ENCODE measurements at places on chromosomes 16 and 17. TPM values are rescaled to one million over a fixed set of nuclear protein-coding genes. Genes with fewer than 3 reads are reported as not detected.
A peak's percentile ranks its signal among the peaks of the same experiment; 100 is the strongest.

- DNase-seq = no peak
Observed at GRCh38 chr17:16214190-16215001, 938 bp downstream of the NCOR1 start.

- DNase-seq = peak; percentile 38
Observed at GRCh38 chr17:65629234-65629690, 67.8 kb upstream of the AXIN2 start.

GRCh38 chr16:66008136-66008535 is 358.4 kb upstream of the CDH5 start:
- no peak for DNase-seq

DNA sequence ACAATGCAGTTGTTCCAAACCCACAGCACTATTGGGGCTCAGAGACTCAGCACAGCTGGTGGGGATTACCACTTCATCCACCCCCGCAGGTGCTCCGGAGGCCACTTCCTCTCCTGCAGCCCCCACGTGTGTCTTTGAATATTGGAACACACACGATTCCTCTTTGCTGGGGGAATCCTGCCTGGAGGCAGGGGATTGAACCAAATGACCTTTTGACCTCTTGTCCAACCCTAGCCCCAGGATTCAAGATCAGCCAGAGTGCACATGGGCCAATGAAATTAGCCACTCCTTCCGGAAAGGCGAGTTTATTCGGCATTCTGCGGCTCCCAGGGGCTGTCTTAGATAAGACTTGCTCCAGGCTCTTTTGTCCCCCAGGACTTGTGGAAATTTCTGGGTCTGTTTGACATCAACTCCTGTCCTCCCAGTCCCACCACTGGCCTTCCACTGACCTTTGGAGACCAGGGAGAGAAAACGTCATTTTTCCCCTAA is 350.2 kb downstream of the FOXL1 start:
- no peak for DNase-seq

GRCh38 chr17:17071531-17072360 is 29.5 kb downstream of the MPRIP start:
- no peak for DNase-seq

DNA sequence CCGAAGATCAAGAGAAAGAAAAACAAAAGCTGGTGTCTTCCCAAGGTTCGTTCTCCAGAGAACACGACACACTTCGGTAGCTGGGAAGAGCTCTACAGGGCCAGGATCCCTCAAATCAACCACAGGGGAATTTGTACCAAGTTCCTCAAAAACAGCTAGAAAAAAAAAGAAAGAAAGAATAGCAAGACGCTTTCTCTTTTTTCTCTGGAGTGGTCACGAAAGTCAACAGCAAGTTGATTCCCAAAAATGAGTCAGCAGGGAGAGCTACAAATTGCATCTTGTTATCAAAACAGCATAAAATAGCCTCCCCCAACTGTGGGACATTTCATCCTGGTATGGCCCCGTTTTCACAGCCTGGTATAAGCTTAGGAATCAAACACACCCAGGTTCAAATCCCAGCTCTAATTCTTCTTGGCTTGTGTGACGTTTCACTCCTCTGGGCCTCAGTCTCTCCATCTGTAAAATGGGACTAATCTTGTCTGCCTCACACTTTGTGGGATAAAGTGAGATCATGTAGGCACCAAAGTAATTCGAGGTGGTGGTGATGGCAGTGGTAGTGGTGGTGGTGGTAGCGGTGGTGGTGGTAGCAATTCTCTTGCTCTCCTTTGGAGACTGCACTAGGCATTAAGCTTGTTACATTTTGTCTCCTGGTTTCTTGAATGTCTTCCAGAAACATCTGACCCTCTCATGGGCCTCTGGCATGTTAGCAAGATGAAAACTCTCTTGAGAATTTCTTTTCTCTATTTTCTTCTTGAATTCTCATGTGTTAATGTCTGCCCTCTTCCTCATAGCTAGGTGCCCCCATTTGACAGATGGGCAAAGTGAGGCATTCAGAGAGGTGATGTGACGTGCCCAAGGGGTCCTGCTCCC is 988 bp upstream of the IL21R start:
- DNase-seq = peak; percentile 70

DNA sequence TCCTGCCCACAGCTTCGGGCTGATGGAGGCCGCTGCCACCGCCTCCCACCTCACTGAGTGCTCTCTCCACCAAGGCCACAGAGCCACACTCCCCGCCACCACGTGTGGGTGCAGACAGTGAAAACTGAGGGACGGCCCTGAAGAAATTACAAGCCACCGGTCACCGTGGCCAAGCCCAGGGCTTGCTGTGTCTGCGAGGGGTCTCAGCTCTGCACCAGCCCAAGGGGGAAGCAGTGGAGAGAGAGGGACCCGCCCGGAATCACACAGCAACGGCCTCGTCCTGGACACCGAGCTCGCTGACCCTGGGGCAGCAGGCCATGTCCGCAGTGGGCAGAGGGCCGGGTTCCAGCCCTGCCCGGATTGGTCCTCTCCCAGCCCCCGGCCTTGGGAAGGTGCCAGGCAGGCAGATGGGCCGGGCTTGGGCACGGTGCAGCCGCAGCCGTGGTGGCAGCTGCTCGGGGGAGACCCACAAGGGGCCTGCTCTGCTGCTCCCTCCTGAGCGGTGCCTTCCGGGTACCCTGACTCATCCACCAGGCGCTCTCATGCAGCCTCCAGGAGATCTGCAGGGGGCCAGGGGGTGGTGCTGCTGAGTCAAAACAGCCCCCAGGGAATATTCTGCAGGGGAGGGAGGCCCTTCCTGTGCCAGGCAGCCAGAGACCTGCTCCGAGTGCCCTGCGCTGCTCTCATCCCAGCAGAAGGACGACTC is 52.0 kb downstream of the CBFA2T3 start:
- peak; percentile 62 for DNase-seq

DNA sequence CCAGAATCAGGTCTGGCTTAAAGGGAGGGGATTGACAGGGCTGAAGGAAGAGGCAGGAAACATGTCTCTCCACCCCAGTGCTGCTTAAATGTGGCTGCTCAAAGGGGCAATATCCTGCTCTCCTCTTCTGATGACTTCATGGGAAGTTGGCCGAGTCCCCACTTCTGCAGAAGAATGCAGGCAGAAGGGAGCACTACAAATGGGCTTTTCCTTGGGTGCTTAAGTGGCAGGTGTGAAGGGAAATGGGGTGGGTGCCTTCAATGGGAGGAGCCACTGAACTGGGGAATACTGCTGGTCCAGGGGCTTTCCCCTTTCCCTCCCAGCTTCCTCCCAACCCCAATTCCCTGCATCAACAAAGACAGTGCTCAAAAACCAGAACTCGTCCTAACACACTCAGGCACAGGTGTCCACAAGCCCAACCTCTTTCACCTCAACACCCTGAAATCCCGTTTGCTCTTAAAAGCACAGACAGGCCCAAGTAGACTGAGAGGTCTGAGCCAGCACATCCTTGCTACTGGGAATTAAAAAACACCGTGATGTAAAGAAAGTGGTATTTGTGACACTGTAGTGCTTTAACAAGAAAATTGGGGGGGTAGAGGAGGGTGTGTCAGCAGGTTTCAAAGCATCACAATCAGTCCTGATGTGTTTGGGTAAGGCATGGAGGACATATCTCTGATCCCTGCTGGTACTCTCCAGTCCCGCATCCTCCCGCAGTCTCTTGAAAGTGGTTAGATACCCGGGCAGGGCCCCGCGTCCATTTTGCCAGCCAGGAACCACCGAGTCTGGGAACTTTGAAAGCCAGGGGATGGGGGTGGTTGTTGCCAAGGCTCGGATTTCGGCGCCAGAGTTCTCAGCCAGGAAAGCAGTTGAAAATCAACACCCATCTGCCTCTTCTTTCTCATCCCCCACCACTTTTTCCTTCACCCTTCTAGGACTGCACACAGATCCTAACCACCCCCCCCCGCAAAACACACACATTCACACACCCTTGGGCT is 1.6 kb downstream of the CA10 start:
- no peak for DNase-seq

- DNase-seq = no peak
Observed at GRCh38 chr16:12162151-12162985, 185.8 kb downstream of the SNX29 start.

- no peak for DNase-seq
Observed at GRCh38 chr16:74874123-74874522, 99.5 kb upstream of the FA2H start.

DNA sequence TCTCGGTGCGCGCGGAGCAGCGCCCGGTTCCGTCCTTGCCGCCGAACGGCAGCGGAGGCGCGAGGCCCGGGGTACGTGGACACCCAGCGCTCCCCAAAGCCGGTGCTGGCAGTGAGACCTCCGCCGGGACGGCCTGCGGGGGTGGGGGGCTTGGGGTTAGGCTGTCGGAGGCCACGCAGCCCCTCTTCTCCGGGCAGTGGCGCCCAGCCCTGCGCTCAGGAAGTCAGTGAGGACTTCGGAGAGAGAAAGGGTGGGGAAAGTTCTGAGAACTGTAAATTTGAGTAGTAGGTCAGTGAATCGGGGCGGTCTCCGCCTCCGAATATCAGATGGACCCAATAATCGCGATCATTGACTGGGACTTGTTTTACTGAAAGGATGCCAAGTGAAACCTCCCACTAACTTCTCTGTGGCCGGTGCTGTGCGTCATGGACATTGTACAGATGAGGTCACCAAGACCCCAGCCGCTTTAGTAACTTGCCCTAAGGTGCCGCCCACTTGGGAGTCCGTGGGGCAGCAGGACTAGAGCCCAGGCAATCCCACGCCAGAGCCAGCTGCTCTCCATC is 468 bp downstream of the IL4R start:
- DNase-seq = peak; percentile 93

DNA sequence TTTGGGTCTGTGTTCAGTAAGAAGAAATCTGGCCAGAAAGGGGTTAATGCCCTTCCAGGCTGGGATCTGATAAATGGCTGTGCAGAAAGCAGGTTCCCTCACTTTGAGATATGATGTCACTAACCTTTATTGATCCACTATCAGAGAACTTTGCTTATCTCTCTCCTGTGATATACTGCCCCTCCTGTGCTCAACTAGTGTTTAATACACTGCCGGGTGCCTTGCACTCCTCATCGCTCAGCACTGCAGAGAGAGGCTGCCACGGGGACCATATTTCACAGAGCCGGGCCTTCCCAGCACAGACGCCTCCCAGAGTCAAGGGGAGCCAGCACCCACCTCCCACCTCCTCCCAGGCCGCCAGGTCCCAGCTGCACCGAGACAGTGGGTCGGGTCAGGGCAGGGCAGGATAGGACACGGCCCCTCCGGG is 20.2 kb downstream of the ZFHX3 start:
- no peak for DNase-seq

DNA sequence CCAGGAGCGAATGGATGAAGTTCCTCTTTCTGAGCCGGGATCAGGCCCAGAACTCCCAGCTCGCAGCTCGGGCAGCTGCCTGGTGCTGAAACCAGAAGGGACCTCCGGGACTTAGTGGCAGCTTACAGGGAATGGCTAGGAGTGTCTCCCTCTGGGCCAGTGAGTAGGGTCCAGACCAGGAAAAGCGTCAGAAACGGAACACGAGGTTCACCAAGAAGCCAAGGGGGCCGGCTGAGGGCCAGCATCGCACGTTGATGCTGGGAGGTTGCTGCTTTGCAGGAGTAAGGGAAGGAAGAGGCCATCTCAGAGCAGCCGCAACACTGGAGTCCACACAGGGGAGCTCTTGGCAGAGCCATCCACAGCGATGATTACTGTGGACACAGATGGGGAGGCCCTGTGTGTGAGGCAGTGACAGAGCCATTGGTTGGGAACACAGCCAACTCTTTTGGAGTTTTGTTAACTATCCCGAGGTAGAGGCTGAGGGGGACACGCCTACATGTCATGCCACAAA is 74.0 kb upstream of the CREBBP start:
- no peak for DNase-seq

DNA sequence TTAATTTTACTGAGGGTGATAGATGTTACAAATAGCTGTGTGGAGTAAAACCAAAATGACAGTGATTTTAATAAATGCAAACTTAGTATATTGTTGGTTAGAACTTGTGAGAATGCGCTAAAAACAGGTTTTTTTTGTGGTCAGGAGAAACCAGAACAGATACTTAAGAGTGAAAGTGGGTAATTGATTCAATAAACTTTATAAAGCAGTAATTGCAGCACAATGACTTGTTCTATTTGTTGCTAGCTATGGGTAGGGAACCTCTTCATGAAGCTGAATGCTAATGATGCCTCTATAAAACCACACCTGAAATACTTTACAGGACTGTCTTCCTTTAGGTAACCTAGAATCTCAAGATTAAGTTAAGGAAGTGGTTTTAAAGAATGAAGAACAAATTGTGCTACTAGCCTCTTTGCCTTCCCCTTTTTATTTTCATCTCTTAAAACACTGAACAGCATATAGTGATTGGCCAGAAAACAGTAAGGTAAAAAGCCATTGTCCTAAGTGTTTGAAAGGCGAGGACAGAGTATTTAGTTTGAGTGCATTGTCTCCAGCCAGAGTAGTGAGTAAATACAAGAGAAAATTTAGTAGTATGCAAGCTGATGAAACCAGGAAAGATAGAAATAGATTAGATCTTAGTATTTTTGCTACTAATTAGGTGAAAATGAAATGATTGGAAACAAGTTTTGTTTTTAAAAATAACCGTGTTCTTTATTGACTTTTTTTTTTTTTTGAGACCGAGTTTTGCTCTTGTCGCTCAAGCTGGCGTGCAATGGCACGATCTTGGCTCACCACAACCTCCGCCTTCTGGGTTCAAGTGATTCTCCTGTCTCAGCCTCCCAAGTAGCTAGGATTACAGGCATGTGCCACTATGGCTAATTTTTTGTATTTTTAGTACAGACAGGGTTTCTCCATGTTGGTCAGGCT is 6.0 kb downstream of the GGNBP2 start:
- no peak for DNase-seq

GRCh38 chr16:72905581-72905980 is 142.3 kb downstream of the ZFHX3 start:
- peak; percentile 70 for DNase-seq

GRCh38 chr16:47258874-47259461 is 115.2 kb upstream of the NETO2 start:
- DNase-seq = no peak

The SLC5A10 gene
- 0.14 TPM for total RNA-seq

The FAM171A2 gene
- 18.2 TPM for total RNA-seq

The SDR42E1 gene
- not detected for total RNA-seq

The SLC13A5 gene
- 13.2 TPM for total RNA-seq

The ZNF768 gene
- total RNA-seq = 23.1 TPM

The IGSF6 gene
- not detected for total RNA-seq

The CAVIN1 gene
- total RNA-seq = 644 TPM

The BRIP1 gene
- total RNA-seq = 3.2 TPM

The GPR179 gene
- total RNA-seq = 0.10 TPM

The CTRL gene
- 1.2 TPM for total RNA-seq

All from astrocyte (in vitro differentiated cells and primary cell).